ENCODE measurements at places on chromosomes 11 and 22.

GRCh38 chr22:17769716-17770082 lies 4.6 kb downstream of the BID start:
- no peak for DNase-seq

DNA sequence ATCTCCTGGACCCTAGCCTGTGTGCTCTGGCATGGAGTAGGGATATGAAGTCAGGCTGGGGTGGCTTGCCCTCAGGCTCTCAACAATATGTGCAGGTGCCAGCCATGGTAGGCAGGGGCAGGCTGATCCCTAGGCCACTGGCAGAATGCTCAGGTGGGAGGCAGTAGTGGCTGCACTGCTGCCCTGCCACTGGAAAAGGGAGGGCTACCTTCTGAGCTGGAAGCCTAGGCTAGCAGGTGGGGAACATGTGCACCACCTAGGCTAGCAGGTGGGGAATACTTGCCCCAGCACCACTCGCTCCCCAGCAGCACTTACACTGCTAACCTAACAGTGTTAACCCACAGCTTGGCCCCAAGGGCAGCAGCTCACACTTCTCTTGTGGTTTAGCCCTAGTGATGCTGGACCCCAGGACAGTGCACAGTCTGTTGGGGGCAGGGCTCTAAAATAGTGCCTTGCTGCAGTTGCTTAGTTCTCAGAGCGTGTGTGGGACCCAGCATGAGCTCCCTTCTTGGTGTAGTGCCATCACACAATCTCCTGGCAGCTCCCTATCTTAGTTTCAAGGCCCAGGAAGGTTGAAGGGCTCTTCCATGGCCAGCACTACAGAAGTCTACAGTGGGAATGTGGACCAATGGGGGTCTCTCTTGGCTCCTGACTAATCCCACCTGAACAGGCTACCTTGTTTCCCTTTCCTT lies 130.8 kb downstream of the FCHSD2 start:
- no peak for DNase-seq

GRCh38 chr22:20438678-20439492 lies 1.3 kb upstream of the SCARF2 start:
- no peak for DNase-seq

DNA sequence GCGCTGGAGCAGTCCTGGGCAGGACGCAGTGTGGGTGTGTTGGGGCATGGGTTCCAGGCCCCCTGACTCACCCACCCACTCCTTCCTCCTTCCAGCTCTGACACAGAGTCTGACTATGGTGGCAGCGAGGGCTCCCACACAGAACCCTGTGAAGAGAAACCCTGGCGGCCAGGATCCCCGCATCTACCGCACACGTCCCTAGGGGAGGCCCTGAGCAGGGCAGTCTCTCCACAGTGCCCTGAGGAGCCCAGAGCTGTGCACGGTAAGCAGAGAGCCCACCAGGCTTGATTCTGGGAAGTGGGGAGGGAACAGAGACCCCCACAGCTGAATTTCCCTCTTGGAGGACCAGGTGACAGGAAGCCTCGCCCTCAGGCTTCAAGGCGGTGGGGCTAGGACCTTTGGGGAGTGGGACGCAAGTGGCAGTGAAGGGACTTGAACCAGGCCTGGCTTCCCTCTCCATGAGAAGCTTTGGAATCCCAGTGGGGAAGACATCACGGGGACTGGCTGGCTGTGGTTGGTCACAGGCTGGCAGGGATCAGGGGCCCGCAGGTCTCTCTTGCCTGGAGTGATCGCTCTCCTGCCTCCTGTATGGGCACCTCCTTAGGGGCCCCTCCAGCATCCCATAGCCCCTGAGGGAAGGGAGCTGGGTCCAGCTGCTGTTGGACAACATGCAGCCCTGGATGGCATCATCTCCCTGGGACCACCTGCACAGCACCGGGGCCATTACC lies 96.4 kb upstream of the PARVA start:
- DNase-seq, result no peak

Measured in stimulated activated CD4-positive, alpha-beta T cell treated with anti-CD3 and anti-CD28 coated beads, Interleukin-15, amount 100 ng/mL, for 1 hour (primary cell).